ENCODE measurements at places on chromosomes 1 and 21.

DNA sequence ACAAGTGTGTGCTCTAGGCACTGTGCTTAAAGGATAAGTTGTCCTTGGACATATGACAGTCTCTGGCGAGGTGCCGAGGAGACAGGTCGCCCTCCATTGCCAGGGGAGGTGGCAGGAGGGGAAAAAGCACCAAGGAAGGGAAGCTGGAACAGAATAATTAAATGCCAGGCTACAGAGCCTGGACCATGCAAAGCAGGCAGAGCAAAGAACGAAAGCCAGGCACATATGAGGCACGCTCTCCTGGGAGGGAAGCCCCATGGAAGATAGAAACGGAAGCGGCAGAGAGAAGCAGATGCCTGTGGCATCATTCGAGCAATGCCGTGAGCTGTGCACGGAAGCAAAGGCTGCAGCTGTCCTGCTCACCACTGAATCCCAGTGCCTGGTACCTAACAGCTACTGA, 91.2 kb downstream of the JAK1 start:
- DNase-seq, result no peak

- peak; percentile 88 for DNase-seq
These were observed 4.8 kb downstream of the FAAP20 start for GRCh38 chr1:2189459-2190425.

DNA sequence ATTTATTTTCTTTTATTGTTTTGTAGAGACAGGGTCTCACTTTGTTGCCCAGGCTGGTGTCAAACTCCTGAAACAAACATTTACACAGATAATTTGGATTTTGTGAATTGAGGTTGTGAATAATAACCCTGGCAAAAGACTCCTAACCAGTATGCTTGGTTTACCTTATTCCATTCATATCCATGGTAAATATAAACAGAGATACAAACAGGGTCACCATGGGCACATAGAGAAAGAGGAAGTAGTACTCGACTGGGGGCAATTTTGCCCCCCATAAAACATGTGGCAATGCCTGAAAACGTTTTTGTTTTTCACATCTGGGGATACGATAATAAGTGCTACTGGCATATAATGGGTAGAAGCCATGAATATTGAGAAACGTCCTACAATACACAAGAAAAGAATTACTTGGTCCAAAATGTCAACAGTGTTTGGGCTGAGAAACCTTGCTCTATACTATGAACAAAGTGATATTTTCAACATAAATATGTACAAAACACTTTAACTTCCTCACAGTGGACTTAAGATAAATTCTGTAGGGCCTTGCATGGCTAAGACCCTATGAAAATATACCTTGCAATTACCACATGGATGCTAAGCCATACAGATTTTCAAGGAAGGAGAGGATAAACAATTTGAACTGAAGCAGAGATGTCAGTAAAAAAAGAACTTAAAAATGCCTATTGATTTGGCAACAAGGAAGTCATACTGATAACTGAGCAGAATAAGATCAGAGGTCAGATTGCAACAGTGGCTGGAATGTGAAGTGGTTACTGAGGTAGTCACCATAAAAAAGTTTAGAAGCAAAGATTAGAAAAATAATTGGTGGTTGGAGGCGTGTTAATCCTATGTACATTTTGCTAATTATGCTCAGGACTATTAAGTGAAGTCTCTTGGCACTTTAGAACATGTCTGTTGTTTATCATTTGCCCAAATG, 27.4 kb upstream of the ASPM start:
- no peak for DNase-seq

DNA sequence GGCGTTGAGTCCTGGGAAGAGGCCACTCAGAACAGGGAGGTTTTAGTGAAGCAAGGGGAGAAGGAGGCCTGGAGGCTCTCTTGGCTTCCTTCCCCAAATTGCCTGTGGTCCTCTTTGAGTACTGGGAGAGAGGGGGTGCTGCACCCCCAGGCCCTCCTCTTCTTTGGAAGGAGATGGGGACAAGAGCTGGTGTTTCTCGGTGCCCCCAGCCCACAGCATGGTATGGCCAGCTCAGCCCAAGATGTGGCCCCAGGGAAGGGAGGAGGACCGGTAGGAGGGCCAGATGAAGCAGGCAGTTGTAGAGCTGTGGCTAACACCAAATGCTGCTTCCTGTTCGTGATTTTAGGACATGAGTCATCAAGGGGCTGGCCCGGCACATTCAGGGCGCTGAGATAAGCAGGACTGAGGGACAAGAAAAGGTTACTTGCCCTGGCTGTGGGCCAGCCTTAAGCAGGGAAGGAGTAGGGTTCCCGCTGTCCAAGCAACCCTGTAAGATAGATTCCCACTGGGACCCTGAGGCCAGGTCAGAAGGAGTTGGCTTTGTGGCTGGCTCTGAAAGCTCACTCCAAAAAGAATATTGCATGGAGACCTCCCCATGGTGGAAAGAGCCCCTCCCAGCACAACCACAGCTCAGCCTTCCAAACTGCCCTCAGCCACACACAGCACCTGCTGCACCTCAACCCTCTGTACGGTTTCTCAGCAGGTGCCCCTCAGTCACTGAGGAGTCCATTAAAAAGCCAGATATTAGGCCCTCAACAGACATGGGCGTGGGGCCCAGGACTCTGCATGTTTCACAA, 4.9 kb upstream of the TNFRSF1B start:
- DNase-seq, result peak; percentile 37

- DNase-seq, result no peak
These were observed 1.5 kb downstream of the PROX1 start for GRCh38 chr1:213989002-213989855.

- DNase-seq, result no peak
These were observed 7.1 kb downstream of the MORN1 start for GRCh38 chr1:2384130-2384860.

GRCh38 chr1:7457811-7458210, 313.3 kb upstream of the VAMP3 start:
- DNase-seq, result no peak

- DNase-seq, result no peak
These were observed 10.0 kb downstream of the UBR4 start for GRCh38 chr1:19199969-19200604.

- no peak for DNase-seq
These were observed 77.1 kb upstream of the KCTD3 start for GRCh38 chr1:215489771-215490565.

GRCh38 chr21:37398697-37399096, 32.1 kb downstream of the DYRK1A start:
- peak; percentile 2 for DNase-seq

GRCh38 chr1:9181990-9182783, 52.4 kb upstream of the H6PD start:
- no peak for DNase-seq

All from activated naive CD4-positive, alpha-beta T cell (primary cell).